ENCODE measurements at places on chromosomes 1 and 21.

DNA sequence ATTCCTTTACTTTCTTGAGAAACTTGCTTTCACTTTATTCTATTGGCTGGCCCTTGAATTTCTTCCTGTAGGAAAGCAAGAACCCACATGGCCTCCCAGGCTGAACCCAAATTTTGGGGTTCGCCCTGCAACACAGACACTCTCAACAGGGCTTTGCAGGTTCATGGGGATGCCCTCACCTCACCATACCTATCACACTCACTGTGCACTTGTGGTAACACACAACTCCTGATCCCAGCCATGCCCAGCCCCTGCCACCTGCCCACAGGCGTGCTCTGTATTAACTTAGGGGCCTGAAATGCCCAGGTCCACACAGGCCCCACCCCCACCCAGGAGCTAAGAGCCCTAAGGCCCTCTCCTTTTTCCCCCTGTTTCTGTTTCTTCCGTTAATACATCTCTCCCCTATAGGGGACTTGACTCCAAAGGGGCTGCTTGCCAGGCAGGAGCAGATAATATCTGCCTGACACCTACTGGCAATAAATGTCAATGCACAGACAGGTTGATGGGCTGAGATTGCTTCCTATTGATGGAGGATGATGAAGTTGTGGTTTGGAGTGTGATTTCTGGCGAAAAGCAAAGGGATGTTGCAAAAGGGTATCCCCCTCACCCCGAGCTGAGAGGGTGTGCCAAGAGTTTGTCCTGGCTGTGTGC, 171.5 kb downstream of the AJAP1 start:
- DNase-seq, result no peak

GRCh38 chr1:185956881-185957280, 222.7 kb downstream of the HMCN1 start:
- no peak for DNase-seq

GRCh38 chr1:231074046-231074445, 34.0 kb upstream of the FAM89A start:
- DNase-seq, result no peak

- DNase-seq, result no peak
These were observed 167.2 kb upstream of the ATP1B1 start for GRCh38 chr1:168939110-168939946.

- peak; percentile 30 for DNase-seq
These were observed 2.5 kb upstream of the SLC25A44 start for GRCh38 chr1:156191292-156191964.
